ENCODE measurements at places on chromosomes 1 and 21. TPM values are rescaled to one million over a fixed set of nuclear protein-coding genes. Genes with fewer than 3 reads are reported as not detected.

Gene SMCP
- polyA plus RNA-seq: not detected

Gene ADORA1
- polyA plus RNA-seq: not detected

Gene BRWD1
- polyA plus RNA-seq: 38.9 TPM

Gene CHODL
- polyA plus RNA-seq: 0.21 TPM
